Panc1 (cell line): ENCODE measurements at places on chromosomes 12 and 14.

DNA sequence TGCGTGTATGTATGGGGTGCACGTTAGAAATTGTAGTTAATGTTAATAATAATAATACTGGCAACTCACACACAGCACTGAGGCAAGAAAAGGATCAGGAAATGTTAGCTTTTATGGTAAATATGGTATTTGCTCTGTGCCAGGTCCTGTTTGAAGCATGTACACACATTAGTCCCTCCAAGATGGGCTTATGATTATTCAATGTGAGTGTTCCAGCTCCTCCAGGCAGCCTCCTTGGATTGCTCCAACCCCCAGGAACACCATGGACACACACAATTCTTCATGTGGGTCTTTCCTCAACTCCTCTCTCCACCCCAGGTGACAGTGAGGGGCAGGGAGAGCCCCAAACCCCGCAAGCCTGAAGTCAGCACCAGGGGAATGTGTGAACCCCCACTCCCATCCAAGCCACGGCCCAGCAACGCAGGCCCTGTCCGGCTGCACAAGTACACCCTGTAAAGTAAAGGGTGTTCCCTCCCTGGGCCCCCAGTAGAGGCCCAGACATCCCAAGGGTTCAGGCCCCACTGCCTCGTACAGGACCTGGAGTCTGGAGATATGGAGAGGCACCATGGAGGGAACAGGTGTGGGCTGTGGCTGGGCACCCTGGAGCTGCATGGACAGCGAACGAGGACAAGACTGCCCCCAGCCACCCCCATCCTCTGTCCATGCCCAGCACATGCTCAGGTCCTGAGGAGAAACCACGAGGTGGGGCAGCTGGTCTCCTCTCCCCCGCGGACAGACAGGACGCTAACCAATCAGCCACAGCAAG is 41.3 kb downstream of the NCOR2 start:
- no peak for DNase-seq

DNA sequence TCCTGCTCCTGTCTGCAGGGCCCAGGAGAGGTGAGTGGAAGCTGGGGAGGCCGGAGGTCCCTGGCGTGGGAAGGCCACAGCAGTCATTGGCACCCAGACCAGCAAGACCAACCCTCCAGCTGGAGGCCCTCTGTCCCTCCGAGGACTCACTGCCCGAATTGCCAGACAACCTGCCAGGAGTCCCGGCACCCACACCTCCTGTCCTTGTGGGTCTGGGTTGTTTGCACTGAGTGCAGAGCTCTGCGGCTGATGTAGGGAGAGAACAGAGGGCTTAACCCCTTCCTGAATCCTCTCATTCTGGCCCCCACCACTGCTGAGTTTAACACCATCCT is 204.9 kb downstream of the KIF26A start:
- DNase-seq, result no peak

GRCh38 chr14:103803661-103804060 is 43.7 kb downstream of the PPP1R13B start:
- no peak for DNase-seq

- DNase-seq, result no peak
These were observed 157.4 kb downstream of the PTCSC3 start for GRCh38 chr14:36019126-36019525.

GRCh38 chr12:64187370-64187769 is 34.7 kb downstream of the KICS2 start:
- DNase-seq, result no peak
